Neural crest cell (in vitro differentiated cells): ENCODE measurements at places on chromosomes 3 and 15.

DNA sequence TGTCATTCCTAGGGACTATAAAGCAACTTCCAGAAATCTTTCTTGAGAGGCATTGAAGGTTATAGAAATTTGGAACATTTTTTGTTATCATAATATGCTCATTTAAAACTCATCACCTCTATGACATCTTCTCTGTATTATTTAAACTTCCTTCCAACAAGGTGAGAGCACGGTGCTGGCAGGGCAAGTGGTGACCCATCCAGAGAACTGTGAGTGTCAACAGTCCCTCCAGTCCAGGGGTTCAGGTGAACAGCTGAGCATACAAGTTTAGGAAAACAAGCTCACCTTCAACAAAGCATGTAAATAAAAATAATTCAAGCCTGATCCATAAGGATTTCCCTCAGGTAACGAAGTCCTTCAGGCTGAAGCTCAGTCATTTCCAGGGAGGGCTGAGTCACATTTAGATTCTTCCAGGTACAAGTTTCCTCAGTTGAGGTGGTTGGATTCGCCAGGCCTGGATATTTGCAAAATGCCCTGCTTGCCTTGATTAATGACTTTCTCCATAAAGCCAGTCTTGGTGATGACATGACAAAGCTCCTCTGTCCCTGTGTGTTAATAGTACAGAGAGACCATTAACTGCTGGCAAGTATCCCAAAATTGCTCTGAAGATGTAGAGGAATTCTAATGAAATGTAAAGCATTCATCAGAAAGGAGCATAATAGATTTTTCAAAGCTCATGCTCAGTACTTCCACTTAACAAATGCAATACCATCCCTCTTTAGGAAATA lies 263.6 kb upstream of the GADL1 start:
- DNase-seq, result no peak

DNA sequence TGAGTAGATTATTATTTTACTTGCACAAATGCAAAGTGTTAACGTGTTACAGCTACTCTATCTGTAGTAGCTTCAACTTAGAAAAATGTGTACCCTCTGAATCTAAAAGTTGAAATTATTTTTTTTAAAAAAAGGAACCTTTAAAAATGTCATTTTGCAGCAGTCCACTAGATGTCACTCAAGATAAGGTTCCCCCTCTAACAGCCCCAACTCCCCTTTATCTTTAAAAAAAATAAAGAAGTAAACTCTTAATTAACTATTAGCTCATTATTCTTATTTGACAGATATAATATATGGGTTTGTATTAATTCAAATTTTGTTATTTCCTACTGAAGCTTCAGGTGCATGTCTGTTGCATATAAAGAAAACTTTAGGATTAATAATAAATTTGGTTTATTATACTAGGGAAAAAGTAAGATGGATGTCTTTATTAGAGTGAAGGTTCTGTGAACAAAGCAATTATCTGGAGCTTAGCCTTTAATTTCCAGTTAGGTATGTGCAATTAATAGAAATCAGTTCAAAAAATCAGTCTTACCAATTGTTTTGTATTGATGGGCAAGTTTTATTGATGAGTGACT lies 288.5 kb downstream of the VGLL3 start:
- DNase-seq, result no peak

DNA sequence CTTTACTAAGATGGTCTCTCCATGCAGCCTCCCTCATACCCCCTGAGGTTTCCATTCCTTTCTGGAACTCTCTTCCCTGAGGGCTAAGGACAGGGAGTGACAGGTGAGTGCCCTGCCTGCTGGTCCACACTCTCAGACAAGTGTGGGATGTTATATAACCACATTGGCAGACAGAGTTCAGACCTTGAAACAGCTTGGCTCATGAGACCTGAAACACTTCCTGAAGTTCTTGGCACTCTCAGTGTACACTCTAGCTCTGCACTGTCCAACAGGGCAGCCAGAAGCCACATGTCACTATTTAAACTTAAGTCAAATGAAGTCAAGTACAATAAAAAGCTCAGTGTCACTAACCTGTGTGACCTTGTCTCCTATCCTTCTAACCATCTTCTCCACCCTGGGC lies 188.5 kb downstream of the ZNF621 start:
- no peak for DNase-seq

DNA sequence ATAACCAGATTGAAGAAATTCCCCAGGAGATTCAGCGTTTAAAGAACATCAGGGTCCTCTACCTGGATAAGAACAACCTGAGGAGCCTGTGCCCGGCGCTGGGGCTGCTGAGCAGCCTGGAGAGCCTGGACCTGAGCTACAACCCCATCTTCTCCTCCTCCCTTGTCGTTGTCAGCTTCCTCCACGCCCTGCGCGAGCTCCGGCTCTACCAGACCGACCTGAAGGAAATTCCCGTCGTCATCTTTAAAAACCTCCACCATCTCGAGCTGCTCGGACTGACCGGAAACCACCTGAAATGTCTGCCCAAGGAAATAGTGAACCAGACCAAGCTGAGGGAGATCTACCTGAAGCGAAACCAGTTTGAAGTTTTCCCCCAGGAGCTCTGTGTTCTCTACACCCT lies 9.4 kb upstream of the LRRC34 start:
- no peak for DNase-seq

- DNase-seq, result no peak
Observed at GRCh38 chr3:9930804-9931418, 2.7 kb upstream of the CRELD1 start.

DNA sequence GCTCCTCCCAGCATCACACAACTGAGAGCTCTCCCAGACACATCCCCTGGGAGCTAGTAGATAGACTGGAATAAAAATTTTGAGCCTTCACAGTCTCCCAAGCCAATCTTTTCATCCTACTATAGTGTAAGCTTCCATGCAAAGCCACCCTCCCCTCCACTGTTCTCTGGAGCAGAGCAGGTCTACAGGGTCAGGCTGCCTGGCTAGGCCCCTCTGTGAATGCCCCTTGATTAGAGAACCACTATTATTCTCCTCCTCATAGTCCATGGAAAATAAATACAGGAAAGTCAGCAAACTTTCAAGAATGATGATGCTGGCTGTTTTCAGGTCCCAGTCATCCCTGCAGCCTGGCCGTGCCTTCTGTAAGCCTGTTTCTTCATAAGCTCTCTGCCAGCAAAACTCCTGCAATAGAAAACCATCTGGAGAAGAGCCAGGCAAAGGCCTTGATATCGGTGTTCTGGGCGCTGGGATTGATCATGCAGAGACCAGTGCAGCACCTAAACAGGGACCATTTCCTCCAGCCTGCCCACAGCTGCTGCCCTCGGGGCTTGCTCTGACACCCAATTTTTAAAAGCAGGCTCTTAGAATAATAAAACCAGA lies 51.7 kb downstream of the CRYGS start:
- DNase-seq, result no peak

DNA sequence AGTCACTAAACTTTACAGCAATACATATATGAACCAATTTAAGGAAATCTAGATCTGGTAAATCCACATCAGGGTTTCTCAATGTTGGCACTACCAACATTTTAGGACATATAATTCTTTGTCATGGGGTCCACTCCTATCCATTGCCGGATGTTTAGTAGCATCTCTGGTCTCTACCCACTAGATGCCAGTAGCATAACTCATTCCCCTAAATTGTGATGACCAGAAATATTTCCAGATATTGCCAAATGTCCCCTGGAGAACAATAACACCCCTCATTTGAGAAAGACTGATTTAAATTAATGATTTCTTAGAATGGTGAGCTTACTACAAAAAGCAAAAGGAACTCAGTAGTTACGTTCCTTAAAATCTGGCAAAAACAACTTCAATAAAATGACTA lies 23.1 kb upstream of the ANKRD28 start:
- no peak for DNase-seq

DNA sequence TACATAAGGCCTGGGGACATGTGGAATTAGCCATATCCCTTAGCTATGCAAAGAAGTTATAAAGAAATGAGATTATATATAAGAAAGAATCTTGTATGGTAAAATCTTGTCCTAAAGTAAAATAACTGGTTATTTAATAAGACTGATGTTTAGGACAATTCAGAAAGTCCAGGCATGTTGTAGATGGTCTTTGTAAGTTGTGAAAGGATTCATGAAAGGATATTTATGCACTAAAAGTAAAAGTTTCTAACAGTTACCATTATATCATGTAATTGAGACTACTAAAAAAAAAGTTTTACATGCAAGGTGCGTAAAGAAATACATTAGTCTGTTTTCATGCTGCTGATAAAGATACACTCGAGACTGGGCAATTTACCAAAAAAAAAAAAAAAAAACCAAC lies 146.3 kb downstream of the FMN1 start:
- no peak for DNase-seq

GRCh38 chr3:128490915-128491690 lies 1.9 kb downstream of the GATA2 start:
- no peak for DNase-seq

- DNase-seq, result no peak
Observed at GRCh38 chr3:66501483-66502244, 842 bp upstream of the LRIG1 start.

DNA sequence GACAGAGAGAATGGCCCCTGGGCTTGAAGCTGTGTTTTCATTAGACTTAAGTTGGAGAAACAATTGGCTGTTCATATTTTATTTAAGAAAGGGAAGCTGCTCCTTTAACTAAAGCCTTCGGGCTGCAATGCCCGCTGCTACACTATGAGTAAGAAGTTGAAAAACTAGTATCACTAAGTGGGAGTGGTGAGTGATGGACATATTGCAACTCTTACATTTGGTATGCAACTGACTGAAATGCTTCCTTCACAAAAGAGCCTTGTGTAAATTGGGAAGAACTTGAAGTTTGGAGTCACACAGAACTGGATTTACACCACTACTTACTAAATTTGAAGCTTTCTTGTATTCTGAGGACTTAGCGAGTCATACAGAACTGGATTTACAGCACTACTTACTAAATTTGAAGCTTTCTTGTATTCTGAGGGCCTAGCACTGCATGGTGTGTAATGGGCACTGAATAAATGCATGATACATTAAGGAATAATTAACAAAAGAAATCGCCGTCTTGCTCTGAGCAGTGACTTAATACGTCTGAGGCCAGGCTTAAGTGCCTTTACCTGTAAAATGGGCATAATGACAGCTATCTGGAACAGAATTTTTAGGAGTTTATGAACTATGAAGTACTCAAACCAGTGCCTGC lies 149.5 kb downstream of the RYR3 start:
- DNase-seq, result no peak

DNA sequence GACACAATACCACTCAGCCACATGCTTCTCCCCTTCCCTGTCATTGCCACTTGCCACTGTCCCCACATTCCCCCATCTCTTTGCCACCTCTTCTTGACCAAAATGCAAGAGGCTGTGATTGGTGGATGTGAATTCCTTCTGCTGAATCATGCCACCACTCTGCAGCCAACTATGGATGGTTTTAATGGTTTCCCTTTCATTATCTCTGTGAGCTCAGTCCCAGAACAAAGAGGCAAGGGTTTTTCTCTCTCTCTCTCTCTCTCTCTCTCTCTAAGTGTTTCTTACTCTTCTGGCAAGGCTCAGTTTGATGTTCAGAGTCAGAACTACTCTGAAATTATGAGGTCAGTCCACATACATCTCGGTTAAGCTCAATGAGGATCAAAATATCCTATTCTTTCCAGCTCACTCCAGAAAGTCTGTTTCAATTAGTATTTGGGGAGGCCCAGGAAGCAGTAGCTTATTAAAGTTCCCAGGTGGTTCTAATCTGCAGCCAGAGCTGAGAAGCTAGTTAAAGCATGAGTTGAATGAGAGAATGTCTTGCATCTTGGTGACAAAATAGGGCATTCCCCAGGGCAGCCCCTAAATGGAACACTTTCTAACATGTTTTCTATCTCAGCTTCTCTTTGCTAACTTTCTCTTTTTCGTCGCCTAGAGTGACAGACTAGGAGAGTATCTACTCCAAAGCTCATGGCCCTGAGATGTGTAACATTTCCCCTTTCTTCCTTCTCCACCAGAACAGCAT lies 8.5 kb upstream of the ILDR1 start:
- DNase-seq, result no peak

GRCh38 chr3:13519006-13519791 lies 29.7 kb upstream of the FBLN2 start:
- DNase-seq, result no peak

GRCh38 chr3:67558426-67558825 lies 96.0 kb downstream of the SUCLG2 start:
- no peak for DNase-seq

DNA sequence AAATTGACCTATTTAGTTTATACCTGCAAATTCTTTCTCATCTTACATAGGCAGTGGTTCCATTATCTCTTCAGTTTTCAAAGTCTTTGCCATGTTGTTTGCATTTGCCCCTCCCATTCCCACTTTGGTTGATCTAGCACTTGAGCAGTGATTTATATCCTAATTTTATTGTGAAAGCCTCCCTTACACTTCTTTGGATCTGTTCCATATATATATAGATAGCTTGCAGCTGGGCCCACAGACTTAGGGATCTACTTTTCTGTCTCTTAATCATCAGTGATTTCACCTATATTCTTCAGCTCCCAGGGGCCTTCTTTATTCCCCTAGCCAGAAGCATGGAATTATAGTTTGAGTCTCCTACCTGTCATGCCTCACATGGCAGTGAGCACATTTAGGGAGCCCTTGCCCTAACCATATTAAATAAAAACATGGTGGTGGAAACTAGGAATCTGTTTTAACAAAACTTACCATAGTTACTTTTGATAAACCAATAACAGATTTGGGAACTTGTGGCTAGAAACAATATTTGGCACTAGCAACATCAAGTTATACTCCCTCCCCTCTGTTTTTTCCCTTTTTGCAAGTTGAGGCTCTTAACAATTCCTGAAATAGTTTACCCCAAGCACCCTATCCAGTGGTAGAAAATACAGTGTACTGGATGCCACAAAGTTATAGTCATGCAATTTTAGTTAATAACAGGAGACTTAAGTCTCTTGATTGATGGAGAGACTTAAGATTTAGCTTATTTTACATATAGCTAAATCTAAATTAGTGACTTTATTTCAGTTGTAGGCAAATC lies 41.7 kb downstream of the ARIH1 start:
- DNase-seq, result no peak

GRCh38 chr3:30518181-30518864 lies 88.1 kb upstream of the TGFBR2 start:
- no peak for DNase-seq

DNA sequence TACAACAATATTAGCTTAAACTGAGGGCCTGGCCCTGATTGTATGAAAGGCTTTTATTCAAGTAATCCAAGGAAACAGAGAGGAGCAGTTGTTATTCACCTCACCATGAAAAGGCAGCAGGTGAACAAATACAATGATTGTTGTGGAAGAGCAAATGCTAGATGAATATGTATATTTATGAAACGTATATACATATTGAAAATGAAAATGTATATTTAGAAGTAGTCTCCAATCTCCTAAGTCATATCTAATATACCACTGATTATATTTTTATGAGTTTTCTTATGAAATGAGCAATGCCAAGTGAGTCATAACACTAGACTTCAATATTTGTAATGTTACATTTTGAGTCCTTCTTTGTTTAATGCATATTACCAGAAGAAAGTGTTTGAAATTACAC lies 116.2 kb upstream of the KCNMB2 start:
- DNase-seq, result no peak

- no peak for DNase-seq
Observed at GRCh38 chr3:14935592-14936345, 11.6 kb upstream of the NR2C2 start.

- DNase-seq, result no peak
Observed at GRCh38 chr3:117473981-117474538, 764.5 kb downstream of the TUSC7 start.

- DNase-seq, result no peak
Observed at GRCh38 chr15:68057034-68057433, 2.9 kb downstream of the PIAS1 start.

GRCh38 chr15:43251185-43251870 lies 15.4 kb downstream of the TGM5 start:
- no peak for DNase-seq

GRCh38 chr15:39770748-39771689 lies 11.6 kb downstream of the FSIP1 start:
- DNase-seq, result no peak
